ENCODE measurements at places on chromosomes 6 and 20.

DNA sequence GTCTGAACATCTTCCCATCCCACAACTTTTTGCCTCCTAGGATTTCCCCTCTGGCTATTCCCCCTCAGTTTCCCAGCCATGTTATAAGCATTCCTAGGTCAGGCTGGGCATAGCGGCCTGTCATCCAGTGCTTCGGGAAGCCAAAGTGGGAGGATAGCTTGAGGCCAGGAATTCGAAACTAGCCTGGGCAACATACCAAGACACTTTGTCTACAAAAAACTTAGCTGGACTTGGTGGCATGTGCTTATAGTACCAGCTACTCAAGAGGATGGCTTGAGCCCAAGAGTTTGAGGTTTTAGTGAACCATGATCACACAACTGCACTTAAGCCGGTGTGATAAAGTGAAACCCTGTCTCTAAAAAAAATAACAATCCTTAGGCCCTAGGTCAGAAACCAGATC is 447.4 kb downstream of the KIF16B start:
- peak; percentile 45 for DNase-seq

GRCh38 chr20:5781798-5782750 is 31.9 kb downstream of the SHLD1 start:
- DNase-seq = no peak

DNA sequence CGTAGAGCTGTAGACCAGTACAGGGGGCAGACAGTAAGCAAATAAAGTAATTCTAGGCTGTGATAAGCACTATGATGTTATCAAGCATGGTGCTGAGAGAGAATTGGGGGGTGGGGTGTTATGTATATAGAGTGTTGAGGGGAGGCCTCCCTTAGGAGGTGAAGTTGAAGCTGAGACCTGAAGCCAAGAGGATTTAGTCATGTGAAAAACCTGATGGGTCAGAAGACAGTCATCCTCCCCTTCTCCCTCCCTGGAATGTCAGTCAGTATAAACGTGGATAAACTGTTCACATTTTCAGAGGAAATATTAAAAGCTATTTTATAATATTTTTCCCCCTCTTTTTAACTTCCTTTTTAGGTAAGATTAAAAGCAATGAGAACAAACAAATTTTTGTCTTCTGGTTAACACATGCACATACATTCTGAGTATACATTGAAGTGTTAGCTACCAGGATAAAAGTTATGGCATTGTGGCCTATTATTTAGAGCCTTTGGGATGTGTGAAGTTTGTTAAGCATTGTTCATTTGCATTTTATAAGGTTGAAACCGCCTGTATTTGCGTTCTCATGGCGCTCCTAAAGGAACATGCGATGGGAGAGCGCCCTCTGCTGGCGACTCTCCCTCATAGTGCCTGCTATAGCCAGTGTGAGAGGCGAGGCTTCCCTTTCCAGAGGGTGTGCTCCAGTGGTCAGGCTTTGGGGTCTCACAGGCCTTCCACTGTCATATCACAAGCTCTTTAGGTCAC is 35.4 kb upstream of the MAPK13 start:
- peak; percentile 61 for DNase-seq

DNA sequence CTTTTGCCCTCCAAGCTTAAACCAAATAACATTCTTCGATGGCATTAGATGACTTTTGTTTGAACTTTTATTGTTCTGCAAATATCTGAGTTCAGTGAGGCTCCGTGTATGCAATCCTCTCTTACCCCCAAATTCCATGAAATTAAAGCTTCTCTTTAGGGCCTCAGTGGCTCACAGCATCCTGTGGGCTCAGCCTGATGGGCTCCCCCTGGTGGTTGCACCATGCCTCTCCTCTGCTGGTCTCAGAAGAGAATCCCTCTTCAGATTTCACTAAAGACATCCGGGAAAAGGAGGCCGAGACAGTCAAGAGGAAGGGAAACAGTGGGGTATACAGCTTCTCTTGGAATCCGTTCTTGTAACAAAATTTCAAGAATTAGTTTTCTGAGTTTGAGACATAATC is 331.6 kb upstream of the NT5E start:
- DNase-seq = no peak
